ENCODE measurements at places on chromosomes 6 and 20.

DNA sequence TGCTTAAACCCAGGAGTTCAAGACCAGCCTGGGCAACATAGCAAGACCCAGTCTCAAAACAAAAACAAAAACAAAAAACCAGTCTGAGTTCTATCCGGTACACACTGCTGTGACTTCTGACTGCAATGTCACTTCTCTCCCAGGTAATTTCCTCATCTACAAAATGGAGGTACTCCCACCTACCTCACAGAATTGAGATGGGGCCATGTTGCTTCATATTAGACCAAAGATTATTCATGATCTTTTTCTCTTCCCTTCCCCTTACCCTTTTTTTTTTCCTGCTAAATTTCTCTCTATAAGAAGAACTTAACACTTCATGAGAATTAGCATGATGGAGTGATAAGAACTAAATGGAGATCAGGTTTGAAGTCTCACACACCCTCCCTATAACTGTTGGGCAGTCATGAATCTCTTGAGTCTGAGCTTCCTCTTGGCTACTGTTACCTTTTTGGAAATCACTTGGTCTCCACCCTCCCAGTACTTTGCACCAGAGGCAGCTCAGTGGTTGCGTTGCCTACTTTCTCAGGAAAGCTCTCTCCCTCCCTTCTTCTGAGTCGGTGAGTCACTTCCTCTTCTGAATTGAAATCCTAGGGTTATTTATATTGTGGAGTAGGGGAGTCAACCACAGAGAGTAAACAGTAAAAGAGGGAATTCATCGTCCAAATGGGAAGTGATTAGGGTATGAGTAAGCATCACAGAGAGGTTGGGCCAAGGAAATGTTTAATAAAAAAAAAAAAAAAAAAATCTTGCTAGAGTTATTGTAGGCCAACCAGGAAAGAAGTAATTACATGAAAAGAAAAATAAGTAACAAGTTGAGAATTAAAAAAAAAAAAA, 59.9 kb upstream of the MAP7 start:
- no peak for DNase-seq

GRCh38 chr6:84453499-84453898, 226.1 kb upstream of the CEP162 start:
- no peak for DNase-seq

DNA sequence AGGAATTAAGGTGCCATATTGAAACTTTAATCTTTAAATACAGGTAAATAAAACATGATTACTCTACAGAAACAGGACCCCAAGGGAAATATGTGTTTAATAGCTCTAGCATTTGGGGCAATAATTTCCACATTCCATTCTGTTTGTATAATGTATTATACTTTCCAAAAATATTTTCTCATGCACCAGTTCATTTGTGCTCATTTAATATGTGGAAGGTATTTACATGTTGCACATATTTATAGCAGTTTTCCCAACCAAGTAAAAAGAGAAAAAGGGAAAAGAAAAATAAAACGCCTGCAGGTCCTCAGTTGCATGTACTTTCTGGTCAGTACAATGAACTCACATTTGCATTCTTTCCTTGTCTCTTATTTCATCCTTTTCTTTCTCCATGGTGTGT, 129.5 kb upstream of the SULF2 start:
- DNase-seq: no peak

- no peak for DNase-seq
These were observed 19.5 kb downstream of the PNPLA1 start for GRCh38 chr6:36289281-36289878.

DNA sequence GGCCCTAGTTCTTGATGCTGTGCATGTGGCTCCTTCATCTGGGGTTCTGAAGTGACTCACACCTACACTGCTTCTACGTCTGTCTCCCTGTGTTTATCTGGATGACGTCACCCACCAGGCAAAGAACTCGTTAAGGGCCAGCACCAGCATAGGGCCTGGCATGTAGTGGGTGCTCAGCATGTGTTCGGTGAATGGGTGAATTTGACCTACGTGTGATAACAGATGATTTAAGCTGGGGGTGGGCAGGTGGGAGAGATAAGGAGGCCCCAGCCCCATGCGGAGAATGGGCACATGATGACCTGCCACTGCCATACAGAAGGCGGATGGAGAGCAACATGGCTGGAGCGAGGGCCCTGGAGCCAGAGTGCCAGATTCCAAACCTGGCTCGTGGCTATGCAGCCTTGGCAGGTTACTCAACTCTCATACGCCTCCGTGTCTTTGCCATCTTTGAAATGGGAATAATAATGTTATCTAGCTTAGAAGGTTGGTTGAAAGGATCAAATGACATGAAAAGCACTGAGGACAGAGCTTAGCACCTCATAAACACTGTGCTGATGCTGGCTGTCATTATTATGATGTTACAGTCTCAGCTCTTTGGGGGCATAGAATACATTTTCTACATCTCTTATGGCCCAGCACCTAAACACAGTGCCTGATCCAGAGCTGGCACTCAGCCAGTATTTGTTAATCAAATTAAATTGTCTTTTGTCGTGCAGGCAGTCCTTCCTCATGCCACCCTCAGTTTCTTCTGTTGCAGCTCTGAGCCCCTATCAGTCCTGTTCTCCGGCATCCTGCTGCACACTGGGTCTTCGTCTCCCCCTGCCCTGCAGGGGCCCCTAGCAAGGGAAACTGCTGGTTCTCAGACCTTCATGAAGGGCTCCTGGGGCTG, 39.6 kb downstream of the VEGFA start:
- no peak for DNase-seq

DNA sequence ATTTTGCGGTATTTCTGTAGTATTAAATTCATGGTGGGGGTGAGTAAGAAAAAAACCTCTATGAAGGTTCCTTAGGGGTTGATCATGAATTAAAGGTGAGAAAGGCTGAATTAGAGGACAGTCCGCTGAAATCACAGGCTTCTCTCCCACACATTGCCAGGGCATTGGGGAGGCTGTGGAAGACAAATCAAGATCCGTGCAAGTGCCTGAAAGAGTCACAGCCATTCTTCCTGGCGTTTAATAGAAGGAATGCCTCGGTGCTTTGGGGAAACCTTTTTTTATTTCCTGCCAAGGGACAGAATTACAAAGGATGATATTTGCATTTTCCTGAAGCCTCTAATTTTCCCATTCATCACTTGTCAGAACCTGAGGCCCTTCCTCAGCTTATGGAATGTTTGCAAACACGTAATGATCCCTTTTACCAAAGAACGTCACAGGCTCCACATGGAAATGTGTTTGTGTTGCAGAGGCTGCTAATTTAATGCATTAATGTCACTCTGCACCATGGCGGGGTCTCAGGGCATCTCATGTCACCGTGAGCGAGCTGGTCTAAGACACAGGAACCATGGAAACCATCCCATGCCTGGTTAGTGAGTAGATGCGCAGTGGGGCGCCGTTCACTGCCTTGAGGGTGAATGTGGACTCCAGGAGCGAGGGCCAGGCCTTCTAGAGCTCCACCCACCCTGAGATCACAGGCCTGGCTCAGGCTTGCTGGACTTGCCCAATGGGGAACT, 185.9 kb upstream of the SULF2 start:
- DNase-seq: no peak

DNA sequence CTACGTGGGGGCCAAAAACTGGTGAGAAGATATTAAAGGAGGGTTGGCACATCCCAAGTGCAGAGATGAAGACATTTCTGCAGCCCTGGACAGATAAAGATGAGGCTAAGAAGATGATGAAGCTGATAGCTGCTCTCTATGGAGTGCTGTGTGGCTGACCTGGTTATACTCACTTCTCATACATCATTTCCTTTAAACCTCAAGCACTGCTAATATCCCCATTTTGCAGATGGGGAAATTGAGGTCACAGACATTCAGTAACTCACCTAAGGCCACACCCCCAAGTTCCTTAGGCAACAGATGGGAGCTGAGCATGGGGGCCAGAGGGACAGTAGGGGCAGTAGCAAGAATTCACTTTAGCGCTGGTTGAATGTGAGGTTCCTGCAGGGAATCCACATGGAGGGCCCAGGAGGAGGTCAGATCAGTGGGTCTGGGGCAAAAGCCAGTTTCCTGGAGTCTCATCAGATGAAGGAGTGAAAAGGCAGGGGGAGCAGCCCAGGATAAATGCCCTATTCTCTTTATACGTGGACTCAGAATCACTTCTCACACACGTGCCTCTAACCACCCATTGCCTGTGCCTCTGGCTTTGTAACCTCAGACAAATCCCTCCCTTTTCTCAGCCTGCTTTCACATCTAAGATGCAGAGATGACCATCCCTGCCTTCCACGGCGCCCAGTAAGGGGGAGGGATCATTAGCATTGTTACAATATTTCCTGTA, 125.8 kb downstream of the NFATC2 start:
- DNase-seq: no peak

DNA sequence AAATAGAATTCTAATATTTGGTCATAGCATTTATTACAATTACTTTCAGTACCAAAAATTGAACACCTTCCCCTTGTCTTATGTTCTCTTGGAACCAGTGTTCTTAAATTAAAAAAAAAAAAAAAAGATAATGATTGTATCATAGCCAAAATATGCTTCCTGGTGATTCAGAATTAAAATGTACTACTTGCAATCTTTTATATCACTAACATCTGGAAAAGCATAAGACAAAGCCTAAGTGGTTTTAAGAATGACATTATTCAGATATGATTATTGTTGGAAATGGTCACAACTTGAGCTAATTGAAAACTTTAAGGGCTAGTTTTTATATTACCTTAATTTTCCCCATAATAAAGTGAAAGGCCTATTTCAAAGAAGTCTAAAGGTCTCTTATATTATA, 493.3 kb upstream of the MARCKS start:
- DNase-seq: no peak

GRCh38 chr6:158344534-158344933, 32.3 kb downstream of the TULP4 start:
- DNase-seq: no peak

DNA sequence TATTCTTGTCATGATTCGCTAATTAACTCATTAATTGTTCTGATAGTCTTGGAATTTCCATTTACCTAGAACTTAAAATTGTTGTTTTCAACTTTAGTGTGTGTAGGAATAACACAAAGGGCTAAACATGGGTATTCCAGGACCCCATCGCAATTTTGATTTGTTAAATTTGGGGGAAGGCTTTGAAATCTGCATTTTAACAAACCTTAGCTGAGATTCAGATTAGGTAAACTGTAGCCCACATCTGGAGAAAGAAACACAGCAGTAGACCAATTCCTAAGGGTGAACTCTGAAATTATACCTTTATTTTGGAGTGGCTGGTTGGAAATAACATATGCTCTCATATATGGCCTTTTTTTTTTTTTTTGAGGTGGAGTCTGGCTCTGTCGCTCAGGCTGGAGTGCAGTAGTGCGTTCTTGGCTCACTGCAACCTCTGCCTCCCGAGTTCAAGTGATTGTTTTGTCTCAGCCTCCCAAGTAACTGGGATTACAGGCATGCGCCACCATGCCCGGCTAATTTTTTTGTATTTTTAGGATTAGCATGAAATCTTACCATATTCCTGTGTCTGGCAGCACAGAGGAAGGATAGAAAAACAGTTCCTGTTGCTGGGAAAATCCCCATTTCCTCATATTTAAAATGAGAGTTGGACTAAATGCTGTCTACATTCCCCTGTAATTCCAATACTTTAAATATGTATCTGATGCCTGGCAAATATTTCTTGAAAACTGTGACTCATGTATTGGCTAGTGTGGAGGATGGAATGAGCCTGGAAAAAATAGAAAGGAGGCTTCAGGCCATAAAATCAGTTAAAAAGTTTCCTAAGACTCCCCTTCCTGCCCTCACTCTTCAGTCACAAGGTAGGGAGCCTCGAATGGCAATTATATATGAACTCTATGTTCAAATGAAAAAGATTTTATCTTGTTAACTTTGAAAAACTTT, 96.7 kb upstream of the FAM184A start:
- no peak for DNase-seq

DNA sequence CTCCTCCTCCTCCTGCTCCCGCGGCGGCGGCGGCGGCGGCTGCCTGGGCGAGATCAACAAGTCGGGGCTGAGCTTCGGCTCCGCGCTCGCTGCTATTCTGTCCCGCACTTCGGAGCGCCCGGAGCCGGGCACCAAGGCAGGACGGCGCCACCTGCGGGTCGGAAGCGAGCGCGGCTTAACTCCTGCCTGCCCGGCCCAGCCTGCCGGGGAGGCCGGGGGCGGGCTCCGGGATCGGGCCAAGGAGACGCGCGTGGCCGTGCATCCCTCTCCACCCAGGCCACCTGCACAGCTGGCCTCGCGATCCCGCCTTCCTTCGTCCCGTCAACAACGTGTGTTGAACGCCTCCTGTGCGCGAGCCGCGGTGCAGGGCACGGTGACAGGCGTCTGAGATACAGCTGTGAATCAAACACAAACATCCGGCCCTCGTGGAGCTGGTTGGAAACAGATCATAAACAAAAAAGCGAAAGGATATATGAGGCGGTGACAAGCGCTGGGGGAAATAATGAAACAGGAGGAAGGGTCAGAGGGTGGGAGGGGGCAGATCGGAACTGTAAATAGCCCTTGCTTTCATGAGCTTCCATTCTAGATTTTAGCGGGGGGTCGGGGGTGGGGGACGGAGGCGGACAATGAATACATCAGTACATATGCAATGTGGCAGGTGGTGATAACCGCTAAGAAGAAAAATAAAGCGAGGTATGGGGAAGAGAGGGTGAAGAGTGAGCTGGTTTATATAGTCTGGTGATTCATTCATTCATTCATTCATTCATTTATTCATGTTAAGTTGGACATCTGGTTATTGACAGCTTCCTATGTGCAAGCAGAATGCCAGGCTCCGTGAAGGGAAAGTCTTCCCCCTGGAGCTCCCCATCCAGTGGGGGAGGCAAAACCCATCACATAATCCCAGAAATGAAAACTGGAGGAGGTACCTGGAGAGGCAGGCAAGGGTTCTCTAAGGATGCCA, 2.0 kb upstream of the KCNB1 start:
- DNase-seq: peak; percentile 57

- no peak for DNase-seq
These were observed 61.4 kb upstream of the JARID2 start for GRCh38 chr6:15184441-15184861.

DNA sequence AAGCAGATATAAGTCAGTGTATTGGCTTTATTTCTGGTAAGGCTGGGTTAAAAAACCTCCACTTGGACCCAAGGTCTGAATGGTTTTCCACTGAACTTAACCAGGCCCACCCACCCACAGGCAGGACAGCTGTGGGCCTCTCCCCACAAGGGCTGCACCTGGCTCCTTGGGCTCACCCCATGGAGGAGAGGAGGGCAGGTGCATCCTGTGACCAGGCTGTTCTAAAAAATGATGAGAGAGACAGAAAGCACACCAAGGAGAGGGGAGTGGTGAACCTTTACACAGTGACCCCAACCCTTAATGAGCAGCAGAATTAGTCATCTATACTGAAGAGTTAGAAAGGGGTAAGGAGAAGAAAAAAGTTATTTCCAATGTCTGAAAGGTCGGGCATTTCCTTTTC, 34.5 kb upstream of the DUSP22 start:
- no peak for DNase-seq

DNA sequence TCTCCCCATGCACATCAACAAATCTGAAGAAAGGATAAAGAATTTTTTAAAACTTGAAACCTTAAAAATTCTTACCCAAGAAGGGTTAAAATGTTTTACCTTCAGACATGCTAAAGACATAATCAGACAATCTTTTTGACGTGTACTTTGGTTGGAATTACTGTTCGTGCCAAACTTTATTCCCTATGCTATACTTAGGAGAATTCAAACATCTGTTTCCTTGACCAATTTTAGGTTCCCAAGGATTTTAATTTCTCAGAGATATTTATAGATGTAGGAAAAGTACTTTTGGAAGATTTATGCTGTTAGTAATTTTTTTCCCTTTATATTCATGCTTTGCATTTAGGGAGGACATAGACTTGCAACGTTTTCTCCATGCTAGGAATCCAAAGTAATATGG, 108.4 kb downstream of the AFG1L start:
- DNase-seq: no peak
